ENCODE measurements at places on chromosomes 5 and 9.

DNA sequence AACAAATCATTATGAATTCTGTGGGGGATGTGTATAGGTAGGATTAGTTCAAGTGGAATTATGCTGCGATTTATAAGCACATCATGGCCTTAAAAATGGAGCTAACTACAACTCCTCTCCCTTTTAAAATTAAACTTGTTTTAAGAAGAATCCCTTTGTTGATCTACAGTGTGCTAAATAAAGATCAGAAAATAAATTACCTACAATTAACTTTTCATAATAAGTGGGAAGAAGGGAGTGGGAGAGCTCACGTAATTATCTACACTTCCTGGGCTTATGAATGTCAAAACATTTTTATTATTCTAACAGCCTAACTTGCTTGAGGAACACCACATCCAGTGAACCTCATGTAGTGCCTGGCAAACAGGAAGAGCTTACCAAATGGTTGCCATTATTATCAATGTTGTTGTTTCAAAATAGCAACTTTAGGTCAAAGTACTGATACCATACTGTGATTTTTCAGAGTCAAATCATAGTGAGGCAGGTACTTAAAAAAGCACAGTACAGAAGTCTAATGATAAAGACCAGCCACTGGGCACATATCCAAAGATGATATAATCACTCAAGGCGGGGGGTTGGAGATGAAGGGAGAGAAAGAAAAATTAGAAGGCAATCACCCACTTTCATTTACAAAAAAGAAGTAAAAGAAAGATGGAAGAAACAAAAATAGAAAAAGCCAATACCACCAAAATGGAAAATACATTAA is 174.0 kb downstream of the RAPGEF6 start:
- H3K36me3 ChIP-seq: no peaks in the 10 kb centered on the region
- H3K27me3 ChIP-seq: no peaks in the 10 kb centered on the region
- DNase-seq: no peak
- H3K4me3 ChIP-seq: no peak overlapping the region

GRCh38 chr5:33833237-33833575 is 58.6 kb downstream of the ADAMTS12 start:
- DNase-seq: no peak
- H3K36me3 ChIP-seq: no peaks in the 10 kb centered on the region
- peaks cover 7% of the 10 kb centered on the region for H3K4me1 ChIP-seq
- H3K4me3 ChIP-seq: no peak overlapping the region
- H3K27me3 ChIP-seq: no peaks in the 10 kb centered on the region

GRCh38 chr5:149643781-149644180 is 62.5 kb downstream of the ARHGEF37 start:
- no peak overlapping the region for H3K4me3 ChIP-seq
- DNase-seq: no peak
- no peak overlapping the region for H3K27ac ChIP-seq
- H3K4me1 ChIP-seq: peaks cover 5% of the 10 kb centered on the region
- no peaks in the 10 kb centered on the region for H3K36me3 ChIP-seq

- no peak overlapping the region for H3K4me3 ChIP-seq
- peaks cover 11% of the 10 kb centered on the region for H3K4me1 ChIP-seq
- H3K36me3 ChIP-seq: peaks cover 3% of the 10 kb centered on the region
- DNase-seq: no peak
Observed at GRCh38 chr9:113156880-113157279, 6.1 kb downstream of the SLC31A2 start.

DNA sequence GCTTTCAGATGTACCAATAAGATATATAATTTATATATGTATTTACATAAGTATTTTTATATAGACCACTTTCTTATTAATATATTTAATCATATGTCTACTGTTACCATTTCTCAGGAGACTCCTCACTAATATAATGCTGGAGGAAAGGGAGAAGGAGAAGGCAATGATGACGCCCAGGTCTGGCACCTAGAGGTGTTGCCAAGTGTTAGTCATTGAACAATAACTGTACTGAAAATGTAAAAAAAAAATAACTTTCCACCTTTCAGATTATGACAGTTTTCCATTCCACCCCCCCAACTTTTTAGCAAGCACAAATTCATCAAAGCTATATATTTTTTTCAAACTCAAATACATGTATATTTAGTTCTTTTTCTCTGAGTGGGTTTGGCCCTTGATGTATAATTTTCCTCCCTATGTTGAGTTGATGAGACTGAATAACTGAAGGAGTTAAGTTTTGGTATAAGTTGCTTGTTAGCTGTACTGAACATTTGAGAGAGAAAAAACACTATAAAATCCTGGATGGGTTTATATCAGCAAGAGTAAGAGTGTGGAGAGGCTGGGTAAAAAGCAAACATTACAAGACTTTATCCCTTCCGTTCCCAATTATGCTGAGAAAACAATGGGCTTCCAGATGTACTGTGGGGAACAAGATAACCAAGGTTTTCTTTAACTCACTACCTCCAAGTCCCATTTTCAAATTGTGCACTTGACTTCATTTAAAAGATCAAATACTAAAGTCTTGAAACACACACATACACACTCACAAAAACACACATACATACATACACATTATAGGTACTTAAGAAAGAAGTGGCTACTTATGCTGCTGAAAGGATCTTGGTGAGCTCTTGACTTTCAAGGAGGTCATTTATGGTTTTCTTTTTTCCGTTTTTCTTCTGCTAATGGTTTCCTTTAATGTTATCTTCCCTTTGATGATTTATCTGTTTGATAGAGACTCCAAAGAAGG is 142.8 kb upstream of the IFNE start:
- no peaks in the 10 kb centered on the region for H3K36me3 ChIP-seq
- no peak for DNase-seq
- no peak overlapping the region for H3K27ac ChIP-seq
- H3K27me3 ChIP-seq: no peaks in the 10 kb centered on the region
- no peak overlapping the region for H3K4me3 ChIP-seq
- H3K4me1 ChIP-seq: no peaks in the 10 kb centered on the region
